Activated T-cell treated with anti-CD3 and anti-CD28 coated beads for 48 hours (primary cell): ENCODE measurements at places on chromosomes 11 and 22.

DNA sequence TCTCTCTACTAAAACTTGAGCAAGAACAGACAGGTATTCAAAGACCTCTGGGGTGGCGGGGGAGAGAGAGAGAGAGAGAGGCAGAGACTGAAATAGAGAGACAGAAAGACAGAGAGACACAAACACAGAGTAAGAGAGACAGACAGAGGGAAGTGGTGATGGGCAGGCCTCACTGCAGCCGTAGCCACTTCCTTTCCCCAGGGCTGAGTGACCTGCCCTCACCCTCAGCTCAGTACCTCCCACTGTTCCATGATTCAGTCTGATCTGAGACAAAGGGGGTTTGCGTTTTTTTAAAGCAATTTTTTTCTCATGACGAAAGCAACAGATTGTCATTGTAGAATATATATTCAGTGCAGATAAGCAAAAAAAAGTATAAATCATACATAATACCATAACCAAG, 607.9 kb upstream of the B3GAT1 start:
- DNase-seq = no peak

GRCh38 chr22:41474872-41475451, 6.0 kb downstream of the ACO2 start:
- no peak for DNase-seq

DNA sequence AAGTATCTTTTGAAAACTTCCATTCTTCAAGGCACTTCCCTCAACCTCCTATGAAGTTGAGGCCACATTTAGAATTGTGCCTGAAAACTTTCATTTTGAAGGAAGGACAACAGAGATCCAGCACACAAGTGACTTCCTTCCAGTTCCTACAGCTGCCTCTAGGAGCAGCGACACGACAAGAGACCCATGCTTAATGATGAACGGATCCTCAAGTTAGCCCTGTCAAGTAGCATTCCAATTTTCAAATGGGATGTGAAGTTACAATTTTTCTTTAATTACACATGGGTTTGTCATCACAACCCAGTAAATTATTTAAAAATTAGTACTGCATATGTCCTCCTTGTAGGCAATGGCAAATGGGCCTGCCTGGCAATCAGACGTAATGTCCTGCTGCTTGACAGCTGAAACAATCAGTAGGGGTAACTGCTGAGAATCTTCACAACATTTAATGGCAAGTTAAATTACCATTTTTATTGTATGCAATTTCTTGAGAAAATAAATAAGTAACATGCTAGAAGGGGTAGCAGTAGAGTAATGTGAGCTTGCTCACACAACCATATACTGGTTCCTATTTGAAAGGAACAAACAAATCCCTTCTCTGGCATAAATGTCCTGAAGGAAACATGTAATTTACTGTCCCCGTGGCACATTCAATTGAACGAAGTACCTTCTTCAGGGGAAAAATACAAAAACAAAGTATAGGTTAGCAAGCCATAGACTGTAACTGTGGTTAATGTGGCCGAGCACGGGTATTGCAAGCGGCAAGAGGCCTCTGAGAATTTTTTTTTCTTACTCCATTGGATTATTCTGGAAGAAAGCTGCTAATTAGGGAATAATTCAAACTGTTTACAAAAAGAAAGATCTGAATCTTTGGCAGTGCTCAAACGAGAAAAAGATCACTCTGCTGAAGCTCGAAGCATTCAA, 288.3 kb downstream of the CADM1 start:
- no peak for DNase-seq

- no peak for DNase-seq
Observed at GRCh38 chr11:87076260-87076783, 38.6 kb downstream of the TMEM135 start.

DNA sequence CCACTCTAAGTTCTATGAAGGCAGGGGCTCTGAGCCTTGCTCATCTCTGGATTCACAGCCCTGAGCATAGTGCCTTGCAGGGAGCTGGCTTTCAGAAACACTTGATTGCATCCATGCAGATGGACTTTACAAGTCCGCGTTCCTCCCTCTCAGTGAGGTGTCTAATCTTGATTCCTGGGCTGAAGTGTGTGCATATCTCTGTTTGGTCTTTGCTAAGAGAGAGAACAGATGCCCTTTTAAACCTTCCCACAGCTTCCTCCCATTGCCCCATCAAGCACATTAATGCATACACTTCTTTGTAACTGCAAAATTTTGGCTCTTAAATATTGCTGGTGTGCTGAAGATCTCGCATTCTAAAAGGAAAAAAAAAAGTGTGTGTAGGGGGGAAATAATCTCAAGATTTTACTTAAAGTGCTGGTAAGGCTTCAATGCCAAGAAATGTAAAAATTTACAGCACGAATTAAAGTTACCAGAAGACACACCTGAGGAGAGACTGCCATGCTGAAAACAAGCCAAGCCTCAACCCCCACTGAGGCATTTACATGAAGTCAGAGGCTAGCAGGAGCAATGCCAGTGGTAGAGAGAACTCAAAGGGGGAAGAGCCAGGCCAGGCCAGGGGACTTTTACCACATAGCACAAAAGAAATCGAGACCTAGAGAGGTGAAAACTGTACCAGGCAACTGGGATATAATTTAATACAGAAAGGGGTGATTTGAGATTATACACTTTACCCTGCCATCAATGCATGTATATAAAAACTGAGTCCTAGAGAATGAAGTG, 492.1 kb downstream of the SOX6 start:
- no peak for DNase-seq

GRCh38 chr11:18578975-18579598, 9.4 kb downstream of the UEVLD start:
- DNase-seq = no peak

- DNase-seq = no peak
Observed at GRCh38 chr22:42961810-42962209, 53.1 kb downstream of the PACSIN2 start.

- DNase-seq = no peak
Observed at GRCh38 chr11:84981301-84981700, 645.8 kb downstream of the DLG2 start.

GRCh38 chr11:72924568-72925190, 110.5 kb downstream of the ATG16L2 start:
- DNase-seq = no peak

DNA sequence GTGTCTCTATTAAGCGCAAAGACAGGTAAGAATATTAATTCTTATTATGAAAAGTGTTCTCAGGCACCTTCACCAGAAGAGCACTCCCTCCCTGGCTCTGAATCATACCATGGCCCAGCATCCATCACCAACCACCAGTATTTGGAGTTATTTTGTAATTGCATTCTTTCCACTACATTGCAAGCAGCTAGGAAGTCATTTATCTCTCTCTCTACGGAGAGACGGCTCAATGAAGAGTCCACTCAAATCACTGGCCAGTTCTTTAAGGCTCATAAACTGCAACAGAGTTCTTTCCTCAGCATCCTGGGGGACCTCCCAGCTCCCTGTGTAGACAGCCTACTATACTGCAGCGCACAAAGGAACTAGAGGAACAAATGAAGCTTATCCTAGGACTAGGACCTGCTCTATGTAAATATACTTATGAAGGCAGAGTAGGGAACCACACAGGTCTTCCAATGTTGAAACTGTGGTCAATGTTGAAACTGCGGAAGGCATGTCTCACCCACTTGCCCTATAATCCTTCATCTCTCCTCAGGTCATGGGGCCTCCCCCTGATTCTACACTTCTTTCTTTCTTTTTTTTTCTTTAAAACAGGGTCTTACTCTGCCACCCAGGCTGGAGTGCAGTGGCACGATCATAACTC, 63.4 kb downstream of the AAMDC start:
- no peak for DNase-seq

DNA sequence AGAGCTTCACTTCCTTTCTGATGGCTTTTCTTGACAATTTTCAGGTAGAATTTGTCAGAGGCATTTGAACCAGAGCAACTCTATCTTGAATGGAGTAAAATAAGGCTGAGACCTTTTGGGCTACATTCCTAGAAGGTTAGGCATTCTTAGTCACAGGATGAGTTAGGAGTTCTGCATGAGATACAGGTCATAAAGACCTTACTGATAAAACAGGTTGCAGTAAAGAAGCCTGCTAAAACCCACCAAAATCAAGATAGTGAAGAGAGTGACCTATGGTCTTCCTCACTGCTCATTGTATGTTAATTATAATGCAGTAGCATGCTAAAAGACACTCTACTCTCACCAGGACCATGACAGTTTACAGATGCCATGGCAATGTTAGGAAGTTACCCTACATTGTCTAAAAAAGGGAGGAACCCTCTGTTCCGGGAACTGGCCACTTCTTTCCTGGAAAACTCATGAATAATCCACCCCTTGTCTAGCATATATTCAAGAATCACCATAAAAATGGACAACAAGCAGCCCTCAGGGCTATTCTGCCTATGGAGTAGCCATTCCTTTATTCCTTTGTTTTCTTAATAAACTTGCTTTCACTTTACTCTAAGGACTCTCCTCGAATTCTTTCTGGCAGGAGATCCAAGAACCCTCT, 1519.7 kb upstream of the TENM4 start:
- DNase-seq = no peak

GRCh38 chr22:45008751-45009605, 827 bp downstream of the PHF21B start:
- DNase-seq = no peak

DNA sequence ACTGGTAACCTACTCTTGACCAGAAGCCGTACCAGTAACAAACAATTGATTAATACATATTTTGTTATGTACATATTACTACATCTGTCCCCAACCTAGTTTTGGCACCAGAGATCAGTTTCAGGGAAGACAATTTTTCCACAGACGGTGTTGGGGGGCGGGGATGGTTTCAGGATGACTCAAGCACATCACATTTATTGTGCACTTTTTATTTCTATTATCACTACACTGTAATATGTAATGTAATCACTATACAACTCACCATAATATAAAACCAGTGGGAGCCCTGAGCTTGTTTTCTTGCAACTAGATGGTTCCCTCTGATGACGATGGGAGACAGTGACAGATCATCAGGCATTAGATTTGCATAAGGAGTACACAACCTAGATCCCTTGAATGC, 15.5 kb downstream of the DGCR8 start:
- DNase-seq = no peak

GRCh38 chr11:76610371-76610770, 60.2 kb downstream of the LRRC32 start:
- DNase-seq = no peak

DNA sequence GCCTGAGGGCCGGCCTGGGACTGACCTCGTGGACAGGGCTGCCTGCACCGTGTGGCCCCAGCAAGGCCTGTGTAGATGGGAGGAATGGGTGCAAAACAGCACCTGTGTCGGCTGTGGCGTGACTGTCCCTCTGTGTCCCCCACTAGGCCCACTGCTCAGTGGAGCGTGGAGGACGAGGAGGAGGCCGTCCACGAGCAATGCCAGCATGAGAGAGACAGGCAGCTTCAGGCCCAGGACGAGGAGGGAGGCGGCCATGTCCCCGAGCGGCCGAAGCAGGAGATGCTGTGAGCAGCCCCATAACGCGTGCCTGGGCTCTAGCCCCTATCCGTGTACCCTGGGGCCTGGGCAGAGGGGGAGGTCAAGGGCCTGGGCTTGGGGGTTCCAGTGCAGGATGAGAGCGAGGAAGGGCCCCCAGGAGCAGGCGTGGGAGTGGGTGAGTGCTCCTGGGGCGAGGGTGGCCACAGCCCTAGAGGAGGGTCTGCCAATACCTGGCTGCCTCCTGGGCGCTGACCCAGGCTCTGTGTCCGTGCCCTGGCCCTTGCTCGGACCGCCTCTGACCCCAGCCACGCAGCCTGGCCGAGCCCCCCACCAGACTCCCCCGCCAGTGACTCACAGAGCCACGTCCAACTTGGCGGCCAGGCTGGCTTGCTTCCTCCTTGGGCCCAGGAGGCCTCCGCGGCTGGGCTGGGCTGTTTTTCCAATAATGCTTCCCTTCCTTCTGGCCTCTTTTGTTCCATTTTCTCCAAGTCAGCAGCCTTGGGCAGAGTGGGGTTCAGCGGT, 11.6 kb downstream of the PRR33 start:
- DNase-seq = no peak

DNA sequence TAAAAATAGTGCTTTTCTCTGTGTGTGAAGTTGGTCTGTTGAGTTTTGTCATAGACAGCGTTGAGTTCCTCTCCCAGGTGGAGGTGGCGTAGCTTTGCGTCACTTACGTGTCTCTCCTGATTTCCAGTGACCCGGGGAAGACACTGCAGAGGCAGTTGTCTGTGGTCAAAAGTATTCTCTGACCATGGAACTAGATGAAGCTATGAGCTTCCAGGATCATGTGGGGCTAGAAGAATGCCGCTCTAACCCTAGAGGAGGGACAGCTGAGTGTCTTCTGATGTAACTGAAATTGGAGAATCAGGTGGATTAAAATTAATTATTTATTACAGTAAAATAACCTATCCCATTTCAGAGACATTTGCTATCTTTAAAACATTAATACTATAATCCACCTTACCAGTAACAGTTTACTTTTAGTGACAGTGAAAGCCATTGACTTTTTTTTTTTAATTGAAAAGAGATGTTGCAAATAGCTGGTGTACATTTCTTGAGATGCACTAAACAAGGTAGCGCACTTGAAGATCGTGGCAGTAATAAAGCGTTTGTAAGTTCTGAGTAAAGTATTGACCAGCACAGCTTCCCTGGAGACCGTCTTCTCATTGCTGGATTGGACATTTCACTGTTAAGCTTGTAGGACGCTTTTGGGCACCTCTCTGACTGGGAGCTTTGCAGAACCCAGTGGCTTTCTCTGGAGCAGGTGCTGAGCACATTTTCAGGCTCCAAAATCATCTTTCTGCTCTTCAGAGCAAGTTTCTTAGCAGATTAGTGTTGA, 9.7 kb downstream of the CAT start:
- DNase-seq = no peak

DNA sequence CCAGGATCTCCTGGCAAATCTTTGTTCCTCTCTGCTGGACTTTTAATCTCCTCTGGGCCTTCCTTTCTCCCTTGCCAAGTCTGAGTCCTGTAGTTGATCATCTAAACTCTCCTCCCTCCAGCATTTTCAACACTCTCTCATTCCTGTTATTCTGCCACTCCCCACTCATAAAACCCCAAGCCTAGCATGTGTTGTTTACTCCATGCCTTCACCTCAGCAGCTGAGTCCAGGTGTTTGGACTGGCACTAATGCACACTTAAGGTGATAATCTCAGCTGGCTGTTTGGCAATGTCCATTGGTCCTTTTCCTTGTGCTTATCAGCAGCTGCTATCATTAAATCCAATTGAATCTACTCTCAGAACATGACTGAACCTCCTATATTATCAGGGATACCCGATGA, 876.8 kb upstream of the TENM4 start:
- DNase-seq = no peak

GRCh38 chr11:133065847-133066485, 466.3 kb downstream of the OPCML start:
- DNase-seq = no peak

- DNase-seq = no peak
Observed at GRCh38 chr11:25941353-25941752, 390.6 kb upstream of the ANO3 start.

DNA sequence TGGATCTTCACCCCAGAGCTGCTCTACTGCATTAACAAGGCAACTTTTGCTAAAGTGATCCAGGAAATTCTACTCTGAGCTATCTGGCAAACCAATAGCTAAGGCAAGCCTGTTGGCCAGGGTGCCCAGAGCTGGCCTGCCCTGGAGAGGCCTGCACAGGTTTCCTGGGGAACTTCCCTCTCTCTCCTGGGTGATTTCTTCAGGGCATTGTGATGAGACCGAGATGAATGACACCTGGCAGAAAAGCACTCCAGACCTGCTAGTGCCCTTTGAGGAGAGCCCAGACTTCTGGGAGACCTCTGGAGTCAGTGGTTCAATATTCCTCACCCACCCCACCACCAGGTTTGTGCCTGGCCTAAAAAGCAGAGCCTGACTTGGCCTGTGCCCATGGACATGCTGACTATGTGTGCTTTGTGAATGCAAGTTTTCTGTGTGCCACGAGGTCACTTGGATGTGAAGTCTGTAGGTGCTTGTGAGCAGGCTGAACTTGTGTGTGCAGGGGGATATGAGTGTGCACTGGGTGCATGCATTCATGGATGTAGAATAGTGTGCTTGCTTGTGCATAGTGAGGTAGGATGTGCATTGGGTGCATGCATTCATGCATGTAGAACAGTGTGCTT, 4.4 kb upstream of the APLNR start:
- DNase-seq = no peak
